RCC 7860 (cell line): ENCODE measurements at places on chromosomes 11 and 22.

GRCh38 chr11:106601684-106602297, 416.5 kb downstream of the GUCY1A2 start:
- DNase-seq = no peak

DNA sequence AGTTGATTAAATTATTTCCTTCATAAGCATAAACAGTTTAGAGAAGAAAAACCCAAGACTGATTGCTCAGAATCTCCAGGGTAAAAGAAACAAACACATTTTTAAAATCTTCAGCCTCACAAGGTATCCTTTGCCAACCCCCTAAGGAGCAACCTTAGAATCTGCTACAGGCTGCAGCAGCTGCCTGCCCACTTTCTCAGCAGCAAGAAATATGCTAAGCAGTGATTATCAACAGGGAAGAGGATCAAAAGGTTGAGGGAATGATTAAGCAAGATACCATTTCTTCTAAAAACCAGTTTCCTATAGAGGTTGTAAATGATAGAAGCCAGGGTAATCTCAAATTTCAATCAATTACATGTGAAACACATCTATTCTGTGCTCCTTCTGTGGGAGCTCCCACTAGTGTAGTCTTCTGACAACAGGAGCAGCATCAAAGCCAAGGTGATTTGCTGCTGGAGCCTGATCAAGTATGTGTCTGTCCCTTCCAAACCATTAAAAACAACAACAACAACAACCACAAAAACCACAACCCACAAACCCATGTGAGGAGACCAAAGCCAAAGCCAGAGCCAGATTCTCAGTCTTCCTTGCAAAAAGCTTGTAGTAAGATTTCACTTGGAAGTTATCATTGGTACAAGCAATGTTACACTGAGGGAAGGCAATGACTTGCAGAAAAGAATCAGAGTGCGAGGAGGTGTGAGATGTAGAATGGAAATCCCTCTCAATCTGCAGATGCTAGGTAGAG, 761.2 kb downstream of the DLG2 start:
- DNase-seq = no peak

- no peak for DNase-seq
Measured at GRCh38 chr11:24934733-24935439, 438.0 kb downstream of the LUZP2 start.

DNA sequence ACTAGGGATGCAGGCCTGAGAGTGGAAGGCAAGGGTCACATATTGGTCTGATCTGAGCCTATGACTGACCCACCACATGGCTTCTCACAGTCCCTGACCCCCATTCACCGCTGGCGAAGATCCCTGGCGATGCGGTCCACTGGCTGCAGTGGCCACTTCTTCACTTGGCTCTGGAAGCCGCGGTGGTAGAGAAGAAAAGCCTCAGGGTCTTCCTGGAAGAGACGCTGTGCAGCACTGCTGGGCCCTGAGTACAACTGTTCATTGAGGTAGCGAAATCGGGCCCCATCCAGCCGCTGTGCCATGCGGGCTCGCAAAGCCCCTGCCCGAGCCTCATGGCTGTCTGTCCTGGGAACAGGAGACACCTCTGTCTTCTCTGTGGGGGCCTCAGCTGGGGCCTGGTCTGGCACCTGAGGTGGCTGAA, 2.4 kb downstream of the RRP8 start:
- DNase-seq = no peak

DNA sequence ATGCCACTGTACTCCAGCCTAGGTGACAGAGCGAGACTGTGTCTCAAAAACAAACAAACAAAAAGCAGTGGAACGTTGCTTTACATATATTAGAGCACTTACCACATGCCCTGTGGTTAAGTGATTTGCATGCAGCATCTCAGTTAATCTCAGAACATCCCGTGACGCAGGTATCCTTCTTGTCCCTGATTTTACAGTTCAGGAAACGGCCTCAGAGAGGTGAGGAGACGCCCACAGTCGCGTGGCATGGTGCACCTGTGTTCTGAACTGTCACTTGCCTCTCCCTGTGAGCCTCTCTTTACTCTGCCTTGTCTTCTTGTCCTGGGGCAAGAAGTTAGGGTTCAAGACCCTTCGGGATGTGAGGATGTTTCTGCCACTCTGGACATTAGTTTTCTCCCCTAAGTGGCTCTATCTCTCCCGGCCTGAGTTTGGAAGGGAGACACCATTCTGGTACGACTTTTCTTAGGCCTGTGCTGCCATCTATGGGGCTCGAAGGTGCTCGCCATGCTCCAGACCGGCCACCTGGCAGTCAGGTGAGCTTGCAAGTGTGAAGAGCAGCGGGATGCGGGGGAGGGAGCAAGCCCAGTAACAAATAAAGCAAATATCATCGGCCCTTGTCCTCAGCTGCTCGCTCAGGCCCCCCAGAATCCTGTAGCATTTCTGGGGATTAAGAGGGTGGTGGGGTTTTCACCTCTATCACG, 25.6 kb downstream of the YWHAH start:
- peak; percentile 47 for DNase-seq

DNA sequence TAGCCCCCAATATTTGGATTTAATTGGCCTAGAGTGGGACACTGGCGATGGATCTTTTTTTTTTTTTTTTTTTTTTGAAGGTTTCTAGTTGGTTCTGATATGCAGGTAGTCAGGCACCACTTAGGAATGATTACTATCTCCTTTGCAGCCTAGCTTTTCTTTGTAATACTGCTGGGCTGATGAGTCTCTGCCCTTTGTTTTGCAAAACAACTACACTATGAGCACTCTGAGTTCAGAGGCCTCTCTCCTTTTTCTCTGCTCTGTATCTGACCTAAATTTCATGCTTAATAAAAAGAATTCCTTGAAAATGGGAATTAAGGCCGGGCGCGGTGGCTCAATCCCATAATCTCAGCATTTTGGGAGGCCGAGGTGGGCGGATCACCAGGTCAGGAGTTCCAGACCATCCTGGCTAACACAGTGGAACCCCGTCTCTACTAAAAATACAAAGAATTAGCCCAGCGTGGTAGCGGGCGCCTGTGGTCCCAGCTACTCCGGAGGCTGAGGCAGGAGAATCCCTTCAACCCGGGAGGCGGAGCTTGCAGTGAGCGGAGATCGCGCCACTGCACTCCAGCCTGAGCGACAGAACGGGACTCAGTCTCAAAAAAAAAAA, 1312.3 kb downstream of the FAM181B start:
- DNase-seq = no peak

- DNase-seq = no peak
Measured at GRCh38 chr11:119678351-119678750, 50.6 kb downstream of the NECTIN1 start.

DNA sequence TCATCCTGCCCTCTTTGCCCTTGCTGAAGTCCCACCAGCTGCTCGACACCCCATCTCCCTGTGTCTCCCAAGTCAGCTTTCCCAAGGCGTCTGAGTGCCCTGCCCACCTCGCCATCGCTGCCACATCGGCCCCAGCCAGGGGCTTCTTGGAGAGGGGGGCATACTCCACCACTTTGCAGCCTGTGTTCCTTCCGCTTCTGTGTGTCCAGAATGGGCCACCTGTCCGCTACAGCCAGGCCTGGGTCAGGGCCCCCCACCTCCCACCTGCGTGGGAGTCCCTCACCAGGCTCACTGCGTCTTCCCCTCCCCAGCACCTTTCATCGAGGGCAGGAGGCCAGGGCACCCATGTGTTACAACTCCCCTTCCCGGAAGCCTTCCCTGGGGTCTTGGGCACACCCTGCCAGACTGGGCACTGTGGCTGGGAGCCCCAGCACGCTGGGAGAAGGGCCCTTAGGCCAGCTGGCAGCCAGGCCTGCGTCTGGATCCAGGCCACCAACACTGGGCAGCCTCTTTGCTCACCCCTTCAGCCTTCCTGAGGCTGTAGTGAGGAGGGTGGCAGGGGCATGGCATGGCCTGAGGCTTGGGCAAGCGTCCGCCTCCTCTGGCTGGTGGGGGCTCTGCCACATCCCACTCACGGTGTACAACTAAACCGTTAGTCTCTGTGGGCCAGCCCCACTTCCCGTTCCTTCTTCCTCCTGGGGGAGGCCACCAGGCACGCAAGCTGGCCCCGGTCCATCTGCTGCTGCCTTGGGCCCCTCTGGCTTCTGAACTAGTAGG, 13.4 kb downstream of the CPT1A start:
- no peak for DNase-seq

DNA sequence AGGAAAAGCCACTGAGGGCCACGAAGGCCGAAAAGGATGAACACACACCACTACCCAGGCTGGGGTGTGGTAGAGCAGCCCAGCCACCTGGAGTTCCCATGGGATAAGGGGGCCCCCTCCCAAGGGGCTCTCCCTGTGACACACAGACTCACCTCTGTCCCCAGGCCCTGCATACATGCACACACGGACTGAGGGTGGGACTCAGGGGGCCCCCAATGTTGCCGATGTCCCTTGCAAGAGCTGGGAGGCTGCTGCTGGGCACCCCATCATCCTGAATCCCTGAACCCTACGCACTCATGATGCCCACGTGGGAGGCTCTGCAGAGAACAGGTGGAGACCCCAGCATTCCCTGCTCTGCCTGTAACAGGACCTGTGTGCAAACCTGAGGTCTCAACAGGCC, 14.5 kb downstream of the SHANK2 start:
- DNase-seq = no peak

- no peak for DNase-seq
Measured at GRCh38 chr11:15958910-15959309, 397.4 kb downstream of the SOX6 start.

DNA sequence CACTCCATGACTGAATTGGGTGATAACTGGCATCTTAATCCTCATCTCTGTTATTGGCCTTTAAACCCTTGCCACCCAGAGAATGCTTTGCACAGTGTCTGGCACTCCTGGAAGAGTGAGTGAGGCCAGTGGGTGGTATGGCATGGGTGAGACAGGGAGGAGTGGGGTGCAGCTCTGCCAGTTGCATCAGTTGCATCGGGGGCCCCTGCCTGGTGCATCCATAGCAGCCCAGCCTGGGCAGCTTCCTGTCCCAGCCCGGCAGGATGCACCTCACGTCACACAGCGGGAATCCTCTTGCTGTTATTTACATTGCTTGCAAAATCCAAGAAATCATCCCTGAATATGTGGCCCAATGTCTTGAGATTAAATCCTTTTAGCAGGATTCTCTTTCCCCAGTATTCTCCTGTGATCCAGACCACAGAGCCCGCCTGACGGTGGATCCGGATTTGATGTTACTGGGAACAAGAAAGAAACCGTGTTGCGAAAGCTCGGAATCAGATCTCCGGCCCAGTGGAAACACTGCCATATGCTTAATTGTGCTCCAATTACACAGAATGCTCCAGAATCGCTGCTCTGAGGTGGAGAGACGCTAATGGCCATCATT, 37.6 kb upstream of the MN1 start:
- DNase-seq = no peak

DNA sequence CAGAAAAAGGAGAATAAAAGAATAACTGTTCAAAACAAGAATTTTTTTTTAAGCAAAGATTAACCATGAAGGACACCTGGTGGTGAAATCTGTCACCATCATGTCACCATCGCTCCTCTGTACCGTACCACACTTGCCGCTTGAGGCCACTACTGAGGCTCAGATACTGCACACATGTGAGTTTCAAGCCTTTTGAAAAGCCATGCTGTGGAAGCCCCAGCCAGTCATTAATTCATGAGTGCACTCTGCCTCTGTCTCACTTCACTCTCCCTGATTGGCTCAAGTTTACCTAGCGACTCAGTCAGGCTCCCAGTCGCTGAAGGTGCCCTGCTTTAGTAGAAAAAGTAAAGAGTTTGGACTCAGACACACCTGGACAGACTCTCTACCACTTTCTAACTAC, 6.6 kb upstream of the MS4A12 start:
- DNase-seq = peak; percentile 14

GRCh38 chr11:46360878-46361277, 13.6 kb downstream of the DGKZ start:
- no peak for DNase-seq

DNA sequence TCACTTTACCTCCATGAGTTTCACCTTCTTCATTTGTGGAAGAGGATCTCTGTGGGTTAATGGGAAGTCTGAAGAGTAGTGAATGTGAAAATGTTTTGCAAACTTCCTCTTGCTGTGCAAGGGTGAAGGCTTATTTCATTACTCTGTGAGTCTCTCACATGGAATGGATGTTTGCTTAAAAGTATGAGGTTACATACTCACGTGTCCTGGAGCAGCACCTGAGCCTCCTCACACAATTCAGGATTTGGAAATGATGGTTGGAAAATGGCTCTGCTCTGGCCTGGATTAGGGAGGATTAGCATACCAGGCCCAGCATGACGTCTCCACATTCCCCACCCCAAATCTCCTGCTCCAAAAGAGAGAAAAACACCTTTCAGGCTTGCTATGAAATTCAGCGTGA, 4.8 kb downstream of the GRAMD1B start:
- DNase-seq = no peak
